ENCODE measurements at places on chromosomes 11 and 22.

DNA sequence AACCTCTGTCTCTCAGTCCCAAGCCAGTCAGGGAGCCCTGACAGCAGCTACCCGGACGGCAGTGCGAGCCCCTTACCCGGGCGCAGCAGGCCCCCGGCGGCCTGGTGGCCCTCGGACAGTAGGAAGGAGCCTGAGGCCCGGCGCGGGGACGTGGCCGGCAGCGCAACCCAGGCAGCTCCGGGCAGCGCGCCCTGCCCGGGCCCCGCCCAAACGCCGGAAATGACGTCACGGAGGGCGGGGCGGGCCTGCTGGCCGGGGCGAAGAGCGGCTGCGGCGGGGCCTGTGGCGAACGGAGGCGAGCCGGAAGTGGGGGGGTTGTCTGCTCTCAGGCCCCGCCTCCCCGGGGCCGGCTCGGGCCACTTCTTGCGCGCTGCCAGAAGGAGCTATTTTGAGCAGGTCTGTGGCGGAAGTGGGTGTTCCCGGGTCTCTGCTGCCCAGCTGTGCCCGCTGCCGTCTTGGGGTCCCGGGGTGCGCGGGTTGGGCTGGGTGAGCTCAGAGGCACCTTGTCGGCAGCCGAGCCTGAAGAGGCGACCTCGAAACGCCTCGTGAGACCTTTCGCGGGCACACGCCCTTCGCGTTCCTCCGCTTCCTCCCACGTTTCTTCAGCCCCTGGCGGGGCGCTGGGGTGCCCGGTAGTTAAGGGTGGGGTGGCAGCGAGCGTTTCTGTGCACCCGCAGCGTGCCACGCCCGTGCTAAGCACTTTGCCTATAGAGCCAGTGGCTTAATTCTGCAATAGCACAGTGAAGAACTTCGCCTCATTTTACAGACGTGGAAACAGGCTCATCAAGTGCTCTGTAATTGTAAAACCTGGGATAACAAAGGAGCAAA, at the start of gene C11orf24:
Gene C11orf24 (minus strand): TSS at position 193 of the 828 bp plus-strand sequence. CDS start 8,206 bp downstream, outside the sequence.
- peak; percentile 95 for DNase-seq

- DNase-seq, result no peak
These were observed 2.5 kb upstream of the C11orf24 start for GRCh38 chr11:68274306-68274705.

DNA sequence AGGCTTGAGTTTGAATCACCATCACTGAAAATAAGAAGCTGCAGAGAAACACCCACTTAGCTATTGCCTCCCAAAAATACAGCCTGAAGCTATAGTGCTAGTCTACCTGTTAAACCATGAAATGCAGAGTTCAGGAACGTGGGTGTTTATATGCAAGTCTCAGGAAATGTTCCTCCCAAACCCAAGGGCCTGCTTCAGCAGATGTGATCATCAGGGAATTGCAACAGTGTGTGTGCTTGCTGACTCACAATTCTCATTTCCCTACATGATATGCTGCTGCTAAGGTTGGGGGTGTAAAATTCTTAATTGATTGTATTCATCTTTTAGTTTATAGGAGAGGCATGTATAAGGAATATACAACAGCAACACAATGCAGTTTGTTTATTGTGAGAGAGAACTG, 49.6 kb downstream of the NUP98 start:
- DNase-seq, result no peak

DNA sequence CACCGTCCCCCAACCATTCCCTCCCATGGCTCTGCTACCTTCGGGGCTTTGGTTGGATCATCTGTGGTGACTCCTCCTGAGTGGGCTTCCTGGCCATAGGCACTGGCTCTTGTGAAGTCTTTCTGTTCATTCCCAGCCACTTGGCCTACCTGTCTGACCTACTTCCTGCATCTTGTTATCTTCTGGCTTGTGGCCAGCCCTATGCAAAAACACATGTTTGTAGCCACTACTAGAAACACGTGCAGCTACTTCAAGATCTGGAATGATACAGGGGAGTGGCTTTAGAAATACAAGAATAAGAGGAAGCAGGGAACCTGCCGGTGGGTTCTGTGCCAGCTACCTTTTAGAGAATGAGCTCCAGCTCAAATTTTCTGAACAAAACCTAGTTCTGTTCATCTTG, 20.9 kb downstream of the RCOR2 start:
- no peak for DNase-seq

DNA sequence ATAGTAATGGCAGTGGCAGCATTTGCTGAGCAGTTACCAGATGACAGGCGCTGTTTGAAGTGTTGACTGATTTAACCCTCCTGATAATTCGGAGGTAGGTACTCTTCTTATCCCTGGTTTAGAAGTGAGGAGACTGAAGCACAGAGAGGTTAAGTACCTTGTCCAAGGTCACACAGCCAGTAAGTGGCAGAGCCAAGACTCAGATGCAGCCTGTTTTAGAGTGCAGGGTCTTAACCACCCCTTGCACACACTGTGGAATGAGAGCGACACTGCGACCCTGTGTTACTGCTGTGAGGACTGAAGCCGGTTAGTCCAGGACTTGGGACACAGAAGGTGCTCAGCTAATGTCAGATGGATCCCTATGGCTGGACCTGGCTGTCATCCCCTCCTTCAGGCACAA, 34.7 kb downstream of the DAGLA start:
- DNase-seq, result no peak

- DNase-seq, result no peak
These were observed 981.6 kb upstream of the FAT3 start for GRCh38 chr11:91243051-91243450.

DNA sequence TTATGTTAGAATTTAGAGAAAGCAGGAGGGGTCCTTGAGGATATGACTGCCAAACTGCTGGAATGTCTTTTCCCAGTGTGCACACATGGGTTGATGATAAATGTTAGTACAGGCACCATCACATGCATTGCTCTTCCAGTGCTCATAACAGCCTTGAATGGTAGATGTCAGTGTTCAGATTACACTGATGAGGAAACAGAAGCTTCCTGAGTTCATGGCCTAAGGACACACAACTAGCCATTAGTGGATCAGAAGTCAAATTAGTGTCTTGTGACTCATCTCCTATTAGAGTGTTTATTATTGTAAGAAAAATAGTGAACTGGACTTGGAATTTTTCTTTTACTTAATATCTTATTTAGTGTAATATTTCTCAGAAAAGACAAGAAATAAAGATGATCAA, 241.5 kb downstream of the DDX10 start:
- no peak for DNase-seq

DNA sequence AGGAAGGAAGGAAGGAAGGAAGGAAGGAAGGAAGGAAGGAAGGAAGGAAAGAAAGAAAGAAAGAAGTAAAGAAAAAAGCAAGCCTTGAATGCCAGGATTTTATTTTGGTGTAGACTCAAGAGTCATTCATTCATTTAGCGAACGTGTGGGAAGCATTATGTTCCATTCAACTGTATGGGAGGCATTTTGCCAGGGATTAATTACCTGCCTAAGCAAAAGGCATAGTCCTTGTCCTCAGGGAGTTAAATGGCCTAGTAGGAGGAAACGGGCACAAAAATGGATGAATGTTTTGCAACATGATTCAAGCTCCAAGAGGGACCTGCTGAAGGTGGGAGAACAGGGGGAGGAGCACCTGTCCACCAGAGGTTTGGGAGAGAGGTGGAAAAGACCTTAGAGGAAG, 16.2 kb upstream of the ZNRF3 start:
- DNase-seq, result no peak

- no peak for DNase-seq
These were observed 110.2 kb downstream of the RASSF10 start for GRCh38 chr11:13119361-13119760.

GRCh38 chr22:46026899-46027210, 49.9 kb upstream of the WNT7B start:
- no peak for DNase-seq

- DNase-seq, result no peak
These were observed 7.6 kb downstream of the NECTIN1 start for GRCh38 chr11:119721129-119722120.

- peak; percentile 74 for DNase-seq
These were observed 8.0 kb upstream of the SLCO2B1 start for GRCh38 chr11:75142714-75143419.

DNA sequence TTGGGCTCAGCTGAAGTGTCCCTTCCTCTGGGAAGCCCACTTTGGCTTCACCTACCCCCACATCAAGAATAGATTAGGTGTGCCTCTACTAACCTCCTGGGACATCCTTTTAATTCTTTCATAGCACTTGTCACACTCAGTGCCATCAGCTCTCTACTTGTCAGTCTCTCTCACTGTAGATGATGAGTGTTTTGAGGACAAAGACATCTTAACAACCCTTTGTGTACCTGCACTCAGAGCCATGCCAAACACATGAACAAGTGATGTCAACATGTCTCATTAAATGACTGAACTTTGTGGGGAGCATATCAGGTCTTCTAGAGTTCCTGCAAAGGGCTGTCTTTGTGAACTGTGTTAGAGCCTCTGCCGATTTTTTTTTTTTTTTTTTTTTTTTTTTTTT, 87.0 kb upstream of the AMOTL1 start:
- DNase-seq, result no peak

- DNase-seq, result no peak
These were observed 71.3 kb downstream of the MED15 start for GRCh38 chr22:20578707-20579106.

DNA sequence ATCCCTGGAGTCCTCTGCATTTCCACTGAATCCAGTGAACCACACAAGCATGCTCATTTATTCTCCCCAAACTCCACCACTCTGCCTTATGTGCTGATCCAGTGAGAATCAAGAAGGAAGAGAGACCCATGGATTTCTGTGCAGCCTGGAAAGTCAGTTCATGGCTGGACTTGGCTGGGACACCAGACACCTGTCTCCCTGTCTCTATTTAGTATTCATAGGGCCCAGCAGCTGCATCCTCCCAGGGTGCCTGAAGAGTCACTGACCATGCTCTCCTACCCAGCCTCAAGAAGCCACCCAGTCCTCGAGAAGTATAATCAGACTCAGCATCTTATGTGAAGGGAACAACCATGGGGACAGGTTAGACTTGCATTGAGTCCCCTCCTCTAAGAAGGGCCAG, 83.2 kb downstream of the ZNF280B start:
- no peak for DNase-seq

DNA sequence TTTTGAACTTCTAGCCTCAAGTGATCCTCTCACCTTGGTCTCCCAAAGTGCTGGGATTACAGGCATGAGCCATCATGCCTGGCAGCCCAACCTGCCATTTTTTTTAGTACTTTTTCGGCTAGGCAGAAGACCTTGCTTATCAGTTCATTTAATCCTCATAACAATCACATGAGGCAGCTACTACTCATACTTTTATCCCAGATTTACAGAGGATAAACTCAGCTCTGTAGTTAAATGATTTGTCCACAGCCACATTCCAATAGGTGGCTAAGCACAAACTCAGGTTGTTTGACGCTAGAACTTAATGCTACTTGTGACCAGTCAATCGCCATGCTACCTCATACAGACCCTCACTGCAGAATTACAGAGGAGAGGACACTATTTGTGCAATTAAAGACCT, 28.1 kb downstream of the SBF2 start:
- DNase-seq, result no peak

GRCh38 chr11:120581313-120581712, 69.8 kb downstream of the GRIK4 start:
- no peak for DNase-seq

- no peak for DNase-seq
These were observed 1.4 kb upstream of the C22orf39 start for GRCh38 chr22:19448739-19449421.

DNA sequence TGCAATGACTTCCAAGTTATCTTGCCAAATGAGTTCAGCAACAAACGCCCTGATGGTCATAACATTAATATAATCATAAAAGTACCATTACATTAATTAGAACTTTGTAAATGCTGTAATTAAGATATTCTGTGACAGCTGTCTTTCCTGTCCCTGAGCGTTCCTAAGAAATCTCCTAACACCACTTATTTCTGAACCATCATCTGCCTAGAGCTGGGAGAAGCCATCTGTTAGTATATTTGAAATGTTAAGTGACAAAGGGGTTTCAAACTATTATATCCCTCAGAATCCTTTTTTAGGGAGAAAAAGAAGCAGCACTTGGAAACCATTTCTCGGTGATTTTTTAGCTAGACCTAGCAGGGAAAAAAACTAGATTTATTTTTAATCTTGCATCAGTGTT, 657.5 kb downstream of the FAM181B start:
- DNase-seq, result no peak

DNA sequence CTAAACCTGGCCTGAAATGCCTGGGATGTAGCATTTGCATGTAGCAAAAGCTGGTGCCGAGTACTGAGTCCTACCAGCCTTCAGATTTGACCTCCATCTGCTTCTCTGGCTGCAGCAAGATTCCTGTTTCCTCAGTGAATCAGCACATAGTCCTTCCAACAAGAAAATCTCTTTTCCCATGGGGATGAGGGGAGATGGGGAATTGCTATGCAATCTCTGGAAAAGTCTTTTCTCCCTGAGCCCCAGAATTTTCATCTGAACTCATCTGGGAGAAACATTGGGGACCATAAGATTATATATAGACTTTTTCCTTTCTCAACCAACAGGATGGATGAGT, 32.0 kb upstream of the YWHAH start:
- DNase-seq, result no peak

- no peak for DNase-seq
These were observed 582 bp upstream of the ATP6V1E1 start for GRCh38 chr22:17629173-17629489.

- no peak for DNase-seq
These were observed 127.5 kb downstream of the PKNOX2 start for GRCh38 chr11:125292100-125292499.

DNA sequence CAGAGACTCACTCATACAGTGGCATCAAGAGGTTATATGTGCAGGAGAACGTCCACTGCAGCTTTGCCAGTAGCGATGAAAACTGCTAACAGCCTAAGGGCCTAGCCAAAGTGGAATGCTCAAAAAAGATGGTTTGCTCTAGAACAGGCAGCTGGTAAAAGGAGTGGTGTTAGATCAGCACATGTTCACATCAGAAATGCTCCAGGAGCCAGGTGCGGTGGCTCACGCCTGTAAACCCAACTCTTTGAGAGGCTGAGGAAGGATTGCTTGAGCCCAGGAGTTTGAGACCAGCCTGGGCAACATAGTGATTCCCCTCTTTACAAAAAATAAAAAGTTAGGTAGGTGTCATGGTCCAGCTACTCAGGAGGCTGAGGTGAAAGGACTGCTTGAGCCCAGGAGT, 10.3 kb upstream of the TFIP11 start:
- peak; percentile 11 for DNase-seq

- no peak for DNase-seq
These were observed 2.9 kb upstream of the HDHD5 start for GRCh38 chr22:17161991-17162390.

DNA sequence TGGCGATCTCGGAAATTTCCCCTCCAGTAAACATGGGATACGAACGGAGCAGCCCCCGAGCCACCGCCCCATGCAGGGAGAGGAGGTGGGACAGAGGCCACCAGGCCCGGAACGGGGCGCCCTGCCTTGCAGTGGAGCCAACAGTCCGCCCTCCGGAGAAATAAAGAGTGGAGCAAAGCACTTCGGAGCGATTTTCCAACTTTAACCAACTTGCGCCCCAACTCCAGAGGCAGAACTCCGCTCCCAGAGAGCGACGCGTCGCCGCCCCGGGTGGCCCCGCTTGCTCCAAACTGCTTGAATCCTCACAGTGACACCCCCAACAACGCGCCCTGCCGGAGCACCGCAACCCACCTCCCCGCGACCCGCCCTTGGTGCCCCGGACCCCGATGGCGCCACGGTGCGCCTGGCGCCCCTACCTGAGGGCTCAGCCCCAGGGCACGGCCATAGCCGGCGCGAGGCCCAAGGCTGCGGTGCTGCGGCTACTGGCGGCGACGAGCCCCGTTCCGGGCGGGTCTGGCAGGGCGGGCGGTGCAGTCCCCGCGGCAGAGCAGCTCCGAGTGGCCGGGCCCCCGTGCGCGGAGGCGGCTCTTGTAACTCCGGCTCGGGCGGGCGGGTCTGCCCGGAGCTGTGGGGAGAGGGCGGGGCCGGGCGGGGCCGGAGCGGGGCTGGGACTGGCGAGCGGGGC, at the start of gene AHNAK:
Gene AHNAK (minus strand): TSS at position 563 of the 685 bp plus-strand sequence. CDS start 10,708 bp downstream, outside the sequence.
- DNase-seq, result peak; percentile 42
